HT-29 (cell line): ENCODE measurements at places on chromosomes 2 and 18.

DNA sequence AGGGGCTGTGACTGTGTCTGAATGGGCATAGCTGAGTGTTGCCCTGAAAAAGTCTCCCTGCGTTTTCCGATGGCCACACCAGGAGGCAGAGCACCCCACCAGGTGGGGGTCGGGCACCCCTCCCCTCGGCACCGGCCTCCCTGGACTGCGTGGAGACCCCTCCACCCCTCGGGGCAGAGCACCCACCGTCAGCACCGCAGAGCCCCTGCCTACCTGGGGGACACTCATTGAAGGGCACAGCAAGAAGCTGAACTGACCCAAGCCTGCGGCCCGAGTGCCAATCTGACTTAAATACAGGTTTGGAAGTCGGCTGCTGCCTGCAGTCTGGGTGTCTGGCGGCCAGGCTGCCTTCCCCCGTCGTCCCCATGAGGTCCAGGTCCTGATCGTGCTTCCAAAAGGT, 69.9 kb downstream of the KCNG2 start:
- no peak for DNase-seq

GRCh38 chr2:120631724-120632123, 103.9 kb upstream of the GLI2 start:
- DNase-seq: no peak

DNA sequence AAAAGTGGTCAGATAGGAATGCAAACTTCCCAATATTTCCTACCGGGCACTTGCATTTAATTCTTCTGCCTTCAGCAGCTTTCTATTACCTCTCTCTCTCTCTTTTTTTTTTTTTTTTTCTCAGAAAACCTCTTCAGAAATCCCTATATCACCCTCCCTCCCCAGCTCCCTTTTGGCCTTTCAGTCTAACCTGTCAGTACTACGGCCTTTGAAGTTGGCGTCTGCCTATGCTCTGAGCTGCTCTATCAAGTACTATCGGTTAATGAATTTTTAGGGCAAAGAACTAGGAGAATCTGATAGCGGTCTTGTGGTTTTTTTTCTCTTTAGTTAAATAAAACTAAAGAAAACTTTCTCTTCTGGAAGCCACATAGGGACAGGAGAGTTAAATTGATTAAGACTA, 122.4 kb upstream of the MAPRE2 start:
- no peak for DNase-seq

GRCh38 chr2:143594745-143595144, 465.5 kb downstream of the ARHGAP15 start:
- DNase-seq: no peak

- no peak for DNase-seq
Observed at GRCh38 chr2:145769011-145769716, 1249.2 kb upstream of the ZEB2 start.

DNA sequence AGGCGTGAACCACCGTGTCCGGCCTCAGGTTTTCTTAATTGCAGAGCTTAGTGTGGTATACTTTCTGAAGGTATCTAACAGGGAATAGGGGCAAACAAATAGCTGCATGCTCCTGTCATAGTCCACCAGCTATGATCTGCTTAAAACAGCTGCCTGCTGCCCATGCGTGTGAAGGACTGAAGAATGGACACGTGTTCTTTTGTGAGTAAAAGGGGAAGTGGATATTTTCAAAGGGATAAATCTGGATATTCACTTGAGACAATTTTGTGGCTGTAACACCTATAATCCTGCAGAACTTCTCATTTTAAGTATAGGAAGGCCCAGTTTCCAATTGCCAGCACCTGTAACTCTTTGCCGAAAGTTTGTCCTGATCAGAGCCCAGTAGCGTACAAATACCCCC, 44.7 kb downstream of the TRPM8 start:
- no peak for DNase-seq

- DNase-seq: no peak
Observed at GRCh38 chr2:29015701-29016470, 34.8 kb downstream of the TOGARAM2 start.

DNA sequence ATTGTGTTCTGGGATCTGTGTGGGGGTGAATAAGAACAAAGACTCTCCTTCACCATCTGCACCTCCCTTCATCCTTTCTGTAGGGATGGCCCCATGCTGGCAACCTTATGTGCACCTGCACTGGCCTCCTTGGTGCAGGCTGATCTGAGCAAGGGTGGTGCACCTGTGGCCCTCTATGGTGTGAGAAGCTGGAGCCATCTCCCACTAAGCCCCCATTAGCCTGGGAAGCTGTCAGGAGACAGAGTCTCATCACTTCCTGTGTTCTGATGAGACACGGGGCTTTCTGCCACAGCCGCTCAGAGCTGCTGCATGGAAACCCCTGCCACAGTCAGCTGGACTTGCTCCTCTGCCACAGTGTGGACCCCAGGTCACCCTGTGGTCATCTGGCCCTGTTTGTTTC, 565.3 kb upstream of the SALL3 start:
- no peak for DNase-seq

- DNase-seq: peak; percentile 92
Observed at GRCh38 chr2:152925547-152926448, 207.4 kb downstream of the ARL6IP6 start.

DNA sequence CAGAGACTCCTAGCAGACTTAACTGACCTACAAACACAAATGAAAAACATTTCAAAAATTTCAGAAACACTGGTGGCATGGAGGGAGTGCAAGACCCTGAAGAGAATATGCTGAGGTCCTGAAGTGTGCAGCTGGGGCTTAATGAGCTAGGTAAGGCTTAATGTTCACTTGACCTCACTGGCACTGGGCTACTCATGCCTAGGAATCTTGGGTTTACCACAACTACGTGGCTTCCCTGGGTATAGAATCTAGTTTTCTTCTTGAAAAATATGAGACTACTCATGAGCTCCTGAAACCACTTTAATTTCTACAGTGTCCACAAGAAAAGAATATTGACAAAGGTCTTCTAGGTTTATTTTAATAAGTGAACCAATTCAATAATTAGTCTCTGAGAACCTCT, 139.8 kb downstream of the HNMT start:
- no peak for DNase-seq

GRCh38 chr2:161344692-161345091, 36.5 kb downstream of the PSMD14 start:
- no peak for DNase-seq

GRCh38 chr2:20149703-20150030, 75.3 kb downstream of the SDC1 start:
- no peak for DNase-seq

DNA sequence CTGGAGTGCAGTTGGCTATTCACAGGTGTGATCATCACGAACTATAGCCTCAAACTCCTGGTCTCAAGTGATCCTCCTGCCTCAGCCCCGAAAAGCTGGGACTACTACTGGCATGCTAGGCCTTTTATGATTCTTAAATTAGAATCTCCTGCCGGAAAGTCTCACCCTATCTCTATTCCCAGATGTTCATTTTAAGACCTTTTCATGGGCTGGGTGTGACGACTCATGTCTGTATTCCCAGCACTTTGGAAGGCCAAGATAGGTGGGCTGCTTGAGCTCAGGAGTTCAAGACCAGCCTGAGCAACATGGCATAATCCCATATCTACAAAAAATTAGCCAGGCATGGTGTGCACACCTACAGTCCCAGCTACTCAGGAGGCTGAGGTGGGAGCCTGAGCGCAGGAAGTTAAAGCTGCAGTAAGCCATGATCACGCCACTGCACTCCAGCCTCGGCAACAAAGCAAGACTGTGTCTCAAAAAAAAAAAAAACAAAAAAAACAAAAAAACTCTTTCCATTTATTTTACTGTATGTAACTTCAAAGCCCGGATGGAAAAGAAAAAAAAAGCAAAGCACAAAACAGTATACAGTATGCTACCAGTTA, 8.1 kb downstream of the PPP4R3B start:
- DNase-seq: no peak

DNA sequence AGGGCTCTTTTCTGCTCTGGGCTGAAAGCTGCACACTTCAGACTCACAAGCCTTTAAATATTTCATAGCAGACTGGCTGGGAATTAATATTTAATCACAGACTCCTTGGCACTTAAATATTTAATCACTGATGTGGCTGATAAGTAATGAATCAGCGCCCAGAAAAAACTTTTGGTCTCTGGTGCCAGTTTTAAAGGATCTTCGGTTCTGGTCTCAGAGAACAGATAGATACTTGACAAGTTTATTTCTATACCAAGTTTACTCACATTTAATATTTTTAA, 201.2 kb downstream of the MYCN start:
- DNase-seq: peak; percentile 29

GRCh38 chr2:9623151-9623550, 7.6 kb downstream of the YWHAQ start:
- DNase-seq: no peak

DNA sequence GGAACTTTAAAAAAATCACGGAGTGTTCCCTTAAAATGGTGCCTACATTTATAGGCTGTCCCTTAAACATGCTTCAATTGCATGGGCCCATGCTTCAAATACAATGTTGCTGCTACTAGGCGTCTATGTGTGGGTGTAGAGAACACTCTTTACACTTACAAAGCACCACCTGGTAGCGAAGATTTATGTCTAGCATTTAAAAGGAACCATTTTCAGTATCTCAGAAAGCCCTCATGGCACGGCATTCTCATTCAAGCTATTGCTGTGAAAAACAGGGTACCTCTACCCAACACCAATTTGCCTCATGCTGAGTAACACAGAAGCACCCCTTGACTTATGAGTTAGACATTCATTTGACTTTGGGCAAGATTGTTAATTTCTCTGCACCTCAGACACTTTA, 112.9 kb upstream of the CNTNAP5 start:
- DNase-seq: no peak

- DNase-seq: no peak
Observed at GRCh38 chr2:16125614-16126516, 185.5 kb downstream of the MYCN start.

- no peak for DNase-seq
Observed at GRCh38 chr2:95049683-95049955, 24.1 kb downstream of the MAL start.

GRCh38 chr2:39615675-39616074, 50.0 kb upstream of the TMEM178A start:
- no peak for DNase-seq

GRCh38 chr2:86480105-86480504, 38.9 kb downstream of the KDM3A start:
- no peak for DNase-seq

GRCh38 chr2:118171546-118171945, 83.3 kb downstream of the INSIG2 start:
- DNase-seq: no peak

DNA sequence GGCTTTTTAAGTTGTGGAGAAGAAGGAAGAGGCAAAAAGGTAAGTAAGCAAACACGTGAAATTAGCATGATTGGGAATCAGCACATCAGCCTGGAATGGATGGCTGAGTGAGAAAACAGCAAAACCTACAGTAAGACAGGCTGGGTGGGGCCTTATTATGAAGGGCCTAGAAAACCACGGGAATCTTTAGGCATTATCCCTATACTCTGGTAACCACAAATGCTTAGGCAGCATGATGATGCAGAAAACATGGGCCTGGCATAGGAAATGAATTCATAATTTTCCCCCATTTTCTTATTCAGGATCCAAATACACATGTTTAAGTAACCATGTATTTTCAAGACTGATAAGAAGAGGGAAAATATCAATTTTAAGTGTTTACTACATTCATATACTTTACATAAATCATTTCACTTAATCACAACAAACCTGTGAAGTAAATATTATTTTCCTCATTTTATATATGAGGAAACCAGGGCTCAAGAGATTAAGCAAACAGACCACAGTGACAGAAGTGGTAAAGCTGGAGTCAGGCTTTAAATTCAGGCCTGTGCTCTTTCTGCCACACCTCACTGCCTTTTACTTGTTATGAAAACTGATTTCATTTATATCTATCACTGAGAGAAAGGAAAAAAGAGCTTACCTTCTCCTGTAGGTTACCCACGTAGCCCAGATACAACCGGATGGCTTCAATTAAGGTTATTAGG, 4.0 kb downstream of the TMEM17 start:
- no peak for DNase-seq

DNA sequence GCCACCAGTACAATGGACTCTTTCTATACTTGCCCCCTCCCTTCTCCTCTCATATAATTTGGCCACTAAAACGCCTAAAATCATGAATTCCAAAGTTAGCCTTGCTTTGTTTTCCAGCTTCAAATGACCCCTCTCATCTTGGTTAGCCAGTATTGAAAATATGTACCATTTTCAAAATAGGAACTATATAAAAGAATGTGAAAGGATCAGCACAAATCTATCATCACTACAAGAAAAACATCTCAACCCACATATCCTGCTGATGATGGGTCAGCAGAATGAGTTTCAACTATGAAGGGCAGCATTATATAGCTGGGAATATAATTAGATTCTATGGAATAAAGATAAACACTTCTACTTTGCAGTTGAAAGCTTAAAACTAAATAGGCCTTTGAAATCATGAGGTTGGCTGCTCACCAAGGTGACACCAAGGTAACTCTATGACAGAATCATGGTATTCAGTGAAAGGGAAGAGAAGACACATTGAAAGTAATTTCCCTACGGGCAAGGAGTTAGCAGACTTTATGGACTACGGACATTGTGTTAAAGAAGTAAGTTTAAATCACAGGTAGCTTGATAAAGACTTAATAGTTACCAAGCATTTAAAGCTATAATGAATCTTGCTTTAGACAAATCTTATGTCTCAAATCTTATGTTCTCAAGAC, 873.0 kb downstream of the CPS1 start:
- no peak for DNase-seq

- DNase-seq: no peak
Observed at GRCh38 chr2:162509288-162509968, 165.5 kb downstream of the GCA start.

DNA sequence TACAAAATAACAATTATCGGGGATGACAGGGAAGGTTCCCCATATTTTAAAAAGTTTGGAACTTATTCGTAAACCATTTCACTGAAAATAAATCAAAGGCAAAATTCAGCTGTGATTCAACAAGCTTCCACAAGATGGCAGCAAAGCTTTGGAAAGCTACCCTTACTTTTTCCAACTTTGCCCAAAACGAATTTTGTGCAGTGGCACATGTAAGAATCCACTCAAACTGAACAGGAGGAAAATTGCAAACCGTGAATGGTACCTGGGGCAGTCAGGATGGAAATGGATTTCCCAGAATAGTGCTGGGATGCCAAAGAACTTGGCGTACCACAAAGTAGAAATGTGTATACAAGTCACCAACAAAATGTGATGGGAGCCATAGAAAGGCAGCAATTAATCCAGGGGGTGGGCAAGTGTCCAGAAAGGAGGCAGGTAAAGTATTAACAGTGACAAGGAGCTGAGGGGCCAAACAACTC, 10.7 kb downstream of the RPL31 start:
- DNase-seq: peak; percentile 65

DNA sequence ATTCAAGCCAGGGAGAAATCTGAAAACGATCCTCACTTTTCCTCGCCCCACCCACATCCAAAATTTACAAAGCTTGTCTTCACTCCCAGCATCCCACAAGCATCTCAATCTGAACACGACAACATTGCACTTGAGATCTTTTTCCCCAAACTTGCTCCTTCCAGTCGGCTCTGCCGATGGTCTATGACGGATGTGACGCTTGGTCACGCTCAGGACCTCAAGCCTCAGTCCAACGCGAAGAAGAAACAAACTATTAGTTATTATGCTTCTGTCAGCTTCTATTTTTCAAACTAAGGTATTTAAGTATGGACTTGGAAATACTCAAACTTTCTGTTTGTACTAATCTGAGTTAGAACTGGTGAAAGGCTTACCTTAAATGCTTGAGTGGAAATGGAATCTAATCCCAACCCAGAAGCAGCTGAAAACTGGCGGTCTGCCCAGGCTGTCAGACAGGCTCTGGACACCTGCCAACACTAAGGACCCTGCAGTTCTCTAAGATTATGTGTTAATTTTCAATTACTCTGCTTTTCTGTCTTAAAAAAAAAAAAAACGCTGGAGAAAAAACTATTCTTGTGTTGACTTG, 132.1 kb upstream of the DNMT3A start:
- peak; percentile 24 for DNase-seq

GRCh38 chr2:228064024-228064423, 117.5 kb downstream of the SPHKAP start:
- DNase-seq: no peak
